CD4-positive, alpha-beta T cell treated with Interleukin-4 for 1 hour (primary cell): ENCODE measurements at places on chromosomes 7 and 10.

- no peak for DNase-seq
These were observed 271.9 kb downstream of the PLXDC2 start for GRCh38 chr10:20088061-20088701.

DNA sequence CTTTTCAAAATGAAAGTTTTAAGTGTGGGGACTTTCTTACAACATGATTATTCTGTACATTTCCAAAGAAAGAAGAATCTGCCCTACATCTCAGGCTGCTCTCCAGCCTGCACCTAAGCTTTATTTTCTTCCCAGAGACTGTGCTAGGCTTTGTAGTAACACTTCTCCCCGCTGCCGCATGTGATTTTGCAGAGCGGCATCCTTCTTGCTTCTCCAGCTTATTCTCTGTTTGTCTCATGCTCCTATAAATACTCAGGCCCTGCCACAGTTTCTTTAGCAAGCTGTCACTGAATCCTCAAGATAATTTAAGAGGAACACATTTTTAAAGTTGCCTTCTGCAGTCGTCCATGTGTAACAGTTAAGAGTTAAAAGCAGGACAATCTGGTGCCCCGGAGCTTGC, 53.5 kb downstream of the INSYN2A start:
- DNase-seq: no peak

GRCh38 chr7:135771961-135772638, 23.5 kb upstream of the FAM180A start:
- DNase-seq: no peak

GRCh38 chr7:137882261-137882668, 35.5 kb upstream of the DGKI start:
- DNase-seq: no peak

DNA sequence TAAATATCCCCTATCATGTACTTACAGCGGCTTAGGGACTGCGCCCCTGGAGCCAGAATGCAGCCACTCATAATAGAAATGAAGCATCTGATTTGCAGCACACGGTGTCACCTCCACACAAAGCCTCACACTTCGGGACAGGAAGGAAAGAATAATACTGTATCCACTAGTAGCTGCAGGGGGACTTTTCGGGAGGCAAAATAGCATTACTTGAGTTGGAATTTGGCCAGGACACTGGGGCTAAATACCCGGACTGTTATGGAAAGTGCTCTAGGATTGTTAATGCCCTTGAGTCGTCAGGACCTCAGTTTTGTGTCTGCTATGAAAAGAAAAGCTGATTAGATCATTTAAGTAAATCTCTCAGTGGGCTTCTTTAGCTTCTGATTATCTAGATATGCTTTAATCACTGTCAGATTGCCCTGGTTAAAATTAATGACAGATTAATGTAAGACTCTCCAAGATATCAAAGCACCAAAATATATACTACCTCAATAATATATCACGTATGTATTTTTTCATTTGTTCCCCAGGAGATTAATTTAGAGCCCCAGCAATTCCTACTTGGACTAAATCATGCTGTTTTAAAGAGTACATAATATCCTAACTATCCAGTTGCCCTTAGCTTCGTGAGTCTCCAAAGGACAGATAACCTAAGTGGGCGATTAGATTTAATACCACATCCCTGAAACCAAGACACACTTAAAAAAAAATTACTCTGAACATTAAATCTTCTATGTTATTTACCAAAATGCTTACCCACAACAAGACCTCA, 173.0 kb upstream of the NEBL start:
- no peak for DNase-seq

DNA sequence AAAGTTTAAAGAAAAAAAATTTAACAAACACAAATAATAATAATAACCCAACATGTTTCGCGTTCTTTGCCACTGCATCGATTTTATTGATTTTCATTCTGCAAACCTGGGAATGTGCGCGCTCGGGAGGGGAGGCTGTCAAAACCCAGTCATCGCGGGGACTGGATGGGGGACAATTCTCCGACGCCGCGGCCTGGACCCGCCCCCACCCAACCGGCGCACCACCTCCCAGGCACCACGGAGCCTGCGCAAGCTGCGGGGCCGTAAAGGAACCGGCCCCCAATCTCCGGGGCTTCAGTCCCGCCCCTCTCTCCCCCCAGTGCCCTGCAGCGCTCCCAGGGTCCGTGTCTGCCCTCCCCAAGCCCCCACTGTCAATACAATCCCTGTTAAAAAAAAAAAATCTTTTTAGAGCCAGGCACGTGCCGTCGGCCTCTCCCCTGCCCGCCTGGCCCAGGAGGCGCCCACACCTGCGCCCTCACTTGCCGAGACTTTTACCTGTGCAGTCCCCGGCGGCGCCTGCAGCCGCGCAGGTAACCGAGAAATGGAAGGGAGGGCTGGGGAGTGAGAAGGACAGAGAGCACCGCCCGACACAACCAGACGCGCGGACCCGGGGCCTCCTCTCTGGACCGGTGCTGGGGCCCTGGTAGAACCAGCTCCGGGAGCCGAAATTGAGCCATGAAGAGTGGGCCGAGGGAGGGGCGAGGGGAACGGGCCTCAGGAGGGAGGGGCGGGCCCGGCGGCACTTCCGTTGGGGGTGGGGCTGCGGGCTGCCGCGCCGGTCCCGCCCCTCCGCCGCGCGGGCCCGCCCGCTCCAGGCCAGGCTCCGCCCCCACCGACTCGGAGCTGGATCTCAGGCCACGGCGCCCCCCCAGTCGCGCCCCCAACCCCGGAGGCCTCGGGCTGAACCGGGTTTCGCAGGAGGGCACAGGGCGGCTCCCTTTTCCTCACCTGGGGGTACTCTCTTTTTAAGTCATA, 7.6 kb upstream of the ZNF503 start:
- peak; percentile 27 for DNase-seq

DNA sequence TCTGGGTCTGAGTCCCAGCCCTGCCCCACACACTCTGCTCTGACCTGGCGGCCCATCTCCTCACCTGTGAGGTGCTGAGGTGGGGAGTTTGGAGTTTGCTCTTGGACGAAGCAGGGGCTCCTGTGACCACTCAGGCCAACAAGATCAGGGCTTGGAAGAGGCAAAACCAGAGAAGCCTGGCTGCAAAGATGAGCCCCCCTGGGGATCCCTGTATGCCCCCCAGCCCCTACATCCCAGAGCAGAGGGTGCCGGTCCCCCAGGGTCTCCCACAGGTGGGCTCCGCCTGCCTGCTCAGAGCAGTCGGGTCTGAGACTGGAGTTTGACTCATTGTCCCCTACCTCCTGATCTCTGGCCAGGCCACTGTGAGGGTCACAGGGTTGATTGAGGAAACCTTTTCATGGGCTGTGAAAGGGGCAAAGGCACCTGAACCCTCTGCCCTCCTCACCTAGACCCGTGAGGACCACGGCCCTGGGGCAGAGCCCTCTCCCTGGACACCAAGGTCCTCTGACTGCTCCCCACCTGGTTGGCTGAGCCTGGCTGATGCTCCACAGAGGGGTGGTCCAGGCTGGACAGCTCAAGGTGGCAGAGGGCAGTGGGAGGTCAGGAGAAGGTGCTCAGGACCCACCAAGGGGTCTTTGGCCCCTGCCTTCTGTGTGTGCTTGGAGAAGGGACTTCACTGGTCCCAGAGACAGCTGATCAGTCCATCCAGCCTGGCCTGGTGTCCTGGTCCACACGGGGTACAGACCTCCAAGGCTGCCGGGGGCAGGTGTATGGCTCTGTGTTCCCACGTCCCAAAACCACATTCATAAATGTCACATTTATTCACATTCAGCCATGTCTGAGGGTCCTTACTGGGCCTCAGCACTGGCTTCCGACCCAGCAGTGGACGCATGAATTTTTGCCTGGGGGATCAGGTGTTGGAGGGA, 9.1 kb upstream of the SCART1 start:
- no peak for DNase-seq

DNA sequence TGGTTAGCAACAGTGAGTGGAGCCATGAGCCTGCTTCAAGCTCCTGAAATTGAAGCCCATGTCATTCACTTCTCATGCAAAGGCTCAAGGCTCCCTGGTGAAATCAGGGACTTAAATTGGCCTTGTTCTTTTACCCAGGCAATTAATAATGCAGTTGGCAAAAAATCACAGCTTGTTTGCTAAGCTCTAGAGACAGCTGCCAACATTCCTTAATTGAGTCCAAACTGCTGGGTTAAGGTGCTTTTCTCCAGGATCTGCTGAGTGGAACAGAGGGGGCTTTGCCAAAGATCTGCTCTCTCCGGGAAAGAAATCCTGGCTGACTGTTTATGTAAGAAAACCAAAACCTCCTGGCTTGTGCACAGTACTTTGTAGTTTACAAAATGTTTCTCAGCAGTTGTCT, 257.6 kb upstream of the GHITM start:
- no peak for DNase-seq

DNA sequence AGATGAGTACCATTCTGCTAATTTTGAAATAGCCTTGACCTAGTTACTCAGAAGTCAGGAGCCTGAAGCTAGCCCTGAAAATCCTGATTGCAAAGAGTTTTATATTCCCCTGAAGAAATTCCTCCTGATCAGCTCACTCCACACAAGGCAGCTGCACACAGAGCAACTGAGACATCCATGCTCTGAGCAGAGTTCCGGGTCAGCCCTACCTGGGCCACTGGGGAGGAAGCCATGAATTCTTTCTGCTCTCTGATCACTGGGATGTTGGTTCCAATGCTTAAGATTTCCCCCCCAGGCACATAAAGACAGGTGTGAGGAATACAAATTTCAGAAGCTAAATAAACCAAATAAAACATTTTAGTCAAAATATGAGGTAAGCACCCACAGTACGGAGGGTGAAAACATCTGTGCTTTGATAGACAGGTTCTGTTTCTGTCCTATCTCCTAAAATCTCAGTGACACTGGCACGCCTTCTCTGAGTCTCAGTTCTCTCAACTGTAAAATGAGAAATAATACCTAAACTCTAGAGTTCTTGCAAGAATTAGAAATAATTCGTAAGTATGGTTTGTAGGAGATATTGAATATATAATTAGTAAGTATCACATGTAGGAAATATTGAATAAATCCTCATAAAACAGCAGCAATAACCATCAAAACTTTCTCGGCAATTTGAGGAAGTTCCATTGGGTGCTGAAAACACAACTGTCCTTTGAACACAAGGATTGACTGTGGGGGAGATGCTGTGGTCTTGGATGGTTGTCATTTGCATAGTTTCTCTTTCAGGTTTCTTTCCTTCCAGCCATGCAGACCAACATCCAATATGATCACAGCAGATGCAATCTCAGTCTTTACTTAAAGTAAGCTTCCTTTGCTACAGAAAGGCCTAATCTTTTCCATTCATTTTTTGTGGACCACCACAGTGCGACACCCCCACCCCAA, 133.0 kb upstream of the TNS3 start:
- DNase-seq: no peak

GRCh38 chr10:114110174-114110972, 63.6 kb downstream of the CCDC186 start:
- no peak for DNase-seq

DNA sequence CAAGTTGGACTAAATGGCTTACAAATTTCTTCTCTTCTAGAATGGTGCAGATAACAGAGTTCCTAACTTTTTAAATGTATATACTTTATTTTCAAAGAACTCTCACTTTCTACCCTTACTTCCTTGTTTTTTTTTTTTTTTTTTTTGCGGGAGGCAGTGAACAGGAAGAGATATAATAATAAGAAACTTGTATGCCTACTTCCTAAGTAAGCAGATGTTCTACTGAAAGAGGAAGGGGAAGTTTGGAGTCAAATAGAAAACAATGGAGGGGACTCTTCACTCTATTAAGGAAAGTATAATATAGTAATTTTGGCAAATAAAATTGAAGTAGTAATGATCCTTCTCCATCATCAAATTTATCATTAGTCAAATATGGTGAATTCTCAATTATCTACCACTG, 754.0 kb downstream of the KCNMA1 start:
- no peak for DNase-seq

DNA sequence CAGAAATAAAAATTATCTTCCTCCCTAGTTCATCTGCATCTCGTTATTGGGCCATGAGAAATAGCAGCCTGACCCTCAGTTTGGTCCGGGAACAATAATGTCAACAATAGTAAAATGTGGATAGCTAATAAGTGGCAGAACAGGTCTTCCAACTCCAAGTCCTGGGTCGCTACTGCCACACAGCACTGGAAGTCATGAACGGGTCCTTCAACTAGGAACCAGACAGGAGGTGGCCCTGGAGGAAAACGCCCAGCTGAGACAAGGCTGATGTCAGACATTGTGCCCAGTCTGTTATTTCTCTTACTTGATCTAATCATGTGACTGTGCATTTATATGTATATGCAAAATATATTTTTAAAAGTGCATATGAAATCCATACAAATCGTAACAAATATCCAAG, 51.8 kb downstream of the PYROXD2 start:
- DNase-seq: no peak

GRCh38 chr10:380313-380940, 245.2 kb downstream of the ZMYND11 start:
- no peak for DNase-seq
